Fibroblast of gingiva (primary cell): ENCODE measurements at places on chromosomes 3 and 15.

GRCh38 chr3:37223576-37223975, 49.2 kb upstream of the LRRFIP2 start:
- no peak for DNase-seq

GRCh38 chr3:146896711-146897110, 291.6 kb upstream of the PLSCR5 start:
- DNase-seq, result no peak

GRCh38 chr15:65907661-65908060, 38.4 kb downstream of the RAB11A start:
- no peak for DNase-seq

DNA sequence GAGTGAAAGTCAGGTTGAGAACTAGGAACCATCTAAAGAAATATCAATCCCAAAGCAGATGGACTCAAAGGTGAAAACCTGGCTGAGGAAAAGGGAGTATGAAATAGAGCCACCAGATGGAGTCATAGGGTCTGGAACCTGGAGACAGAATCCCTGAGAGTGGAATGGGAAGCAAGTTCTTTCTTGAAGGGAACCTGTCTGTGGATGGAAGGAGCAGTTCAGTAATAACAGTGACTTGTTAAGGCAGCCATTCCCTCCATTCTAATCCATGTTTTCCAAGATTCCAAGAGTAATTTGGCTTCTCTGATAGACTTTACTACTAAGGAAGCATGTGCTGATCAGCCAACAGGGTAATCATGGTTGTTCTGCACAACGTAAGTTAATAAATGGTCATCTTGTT, 22.5 kb upstream of the AQP9 start:
- DNase-seq, result peak; percentile 21

DNA sequence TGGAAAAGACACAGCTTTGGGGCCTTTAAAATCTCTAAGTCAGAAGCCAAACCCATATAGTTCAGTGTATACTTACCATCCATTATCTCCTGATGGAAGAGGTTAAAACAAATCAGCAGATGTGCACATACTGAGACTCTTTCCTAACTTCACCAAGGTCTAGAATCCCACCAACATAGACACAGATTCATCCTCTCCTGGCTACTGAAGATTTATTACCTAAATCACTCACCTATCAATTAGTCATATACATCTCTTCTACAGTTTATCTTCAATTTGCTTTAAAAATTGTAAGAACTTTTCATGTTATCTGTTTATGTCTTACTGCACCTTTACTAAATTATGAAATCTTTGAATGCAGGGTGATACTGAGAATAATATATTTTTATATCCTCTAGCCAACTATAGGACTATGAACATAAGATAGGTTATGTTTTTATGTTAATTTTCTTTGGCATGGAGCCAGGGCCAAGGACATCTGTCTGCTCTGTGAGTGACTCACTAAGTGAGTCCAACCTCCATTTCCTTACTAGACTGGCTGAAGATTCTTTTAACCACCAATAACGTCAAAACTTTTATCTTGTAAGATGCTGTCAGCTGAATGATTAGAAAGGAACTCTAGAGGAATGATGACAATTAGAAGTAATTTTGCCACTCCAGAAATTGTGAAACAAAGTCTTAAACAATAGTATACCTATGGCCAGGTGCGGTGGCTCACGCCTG, 397.6 kb downstream of the FOXP1 start:
- no peak for DNase-seq

DNA sequence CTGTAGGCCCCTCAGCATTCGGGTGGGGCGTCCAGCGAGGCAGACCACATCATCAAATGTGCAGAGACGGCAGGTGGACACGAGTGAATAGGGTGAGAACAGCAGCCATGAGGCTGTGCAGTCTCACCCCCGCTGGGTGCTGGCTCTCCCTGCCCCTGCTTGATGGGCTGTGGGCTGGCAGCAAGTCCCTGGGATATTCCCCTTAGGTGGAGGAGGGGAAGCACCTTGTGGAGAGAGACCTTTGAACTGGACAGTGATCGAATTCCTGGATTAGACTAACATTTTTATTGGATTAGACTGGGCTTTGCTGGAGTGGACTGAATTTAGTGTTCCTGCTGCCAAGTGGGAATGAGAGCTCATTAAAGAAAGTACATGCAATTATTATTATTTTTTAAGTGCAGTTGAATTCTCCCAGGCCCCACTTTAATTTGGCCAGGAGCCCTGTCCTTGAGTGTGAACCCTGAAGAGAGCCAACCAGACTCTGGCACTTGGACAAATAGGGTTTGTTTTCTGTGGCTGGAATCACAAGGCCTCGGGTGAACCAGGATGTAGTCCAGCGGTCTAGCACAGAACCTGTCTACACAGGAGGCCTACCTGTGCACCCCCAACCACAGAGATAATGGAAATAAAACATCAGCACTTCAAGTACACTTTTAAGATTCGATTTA, 193.1 kb downstream of the ABHD5 start:
- DNase-seq, result no peak

DNA sequence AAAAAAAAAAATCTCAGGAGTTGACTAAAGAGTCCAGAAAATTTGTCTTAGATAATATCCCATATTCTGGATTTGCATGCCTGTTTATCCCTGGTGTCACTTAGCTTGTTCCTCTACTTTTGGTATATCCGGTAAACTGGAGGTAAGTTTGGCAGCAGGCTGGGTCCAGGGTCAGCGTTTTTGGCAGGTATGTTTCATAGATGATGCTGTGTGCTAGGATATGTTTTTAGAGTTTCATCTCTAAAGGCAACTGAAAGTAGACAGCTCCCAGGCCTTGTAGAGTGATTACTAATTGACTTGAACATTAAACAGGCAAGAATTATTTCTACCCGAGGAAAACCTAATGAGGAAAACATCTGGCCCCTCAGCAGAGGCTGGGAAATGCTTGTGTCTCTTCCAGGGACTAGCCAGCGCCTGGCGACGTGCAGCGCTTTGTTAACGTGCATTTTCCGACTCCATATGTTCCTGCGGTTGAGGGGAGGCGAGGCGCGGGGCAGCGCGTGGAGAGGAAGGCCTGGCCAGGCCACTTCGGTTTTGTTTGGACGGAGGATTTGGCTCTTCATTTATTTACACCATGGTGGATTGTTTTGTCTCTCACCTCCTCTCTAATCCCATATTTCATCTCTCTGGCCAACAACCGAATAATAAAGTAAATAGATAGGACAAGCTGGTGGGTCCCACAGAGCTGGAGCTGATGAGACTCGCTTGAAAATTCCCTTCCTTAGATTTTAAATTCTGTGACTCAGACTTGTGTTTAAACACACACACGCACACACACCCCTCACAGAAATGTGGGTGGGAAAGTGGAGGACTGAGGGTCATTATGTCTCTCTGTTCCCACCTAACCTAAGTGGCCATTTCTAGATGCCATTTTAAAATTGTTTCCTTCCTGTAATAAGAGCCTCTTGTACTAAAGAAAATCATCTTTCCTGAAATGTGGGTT, 65.3 kb downstream of the ASB7 start:
- DNase-seq, result peak; percentile 23

- peak; percentile 38 for DNase-seq
Observed at GRCh38 chr3:63967675-63968611, 55.4 kb downstream of the PSMD6 start.

- no peak for DNase-seq
Observed at GRCh38 chr15:98805434-98806274, 157.3 kb downstream of the IGF1R start.

DNA sequence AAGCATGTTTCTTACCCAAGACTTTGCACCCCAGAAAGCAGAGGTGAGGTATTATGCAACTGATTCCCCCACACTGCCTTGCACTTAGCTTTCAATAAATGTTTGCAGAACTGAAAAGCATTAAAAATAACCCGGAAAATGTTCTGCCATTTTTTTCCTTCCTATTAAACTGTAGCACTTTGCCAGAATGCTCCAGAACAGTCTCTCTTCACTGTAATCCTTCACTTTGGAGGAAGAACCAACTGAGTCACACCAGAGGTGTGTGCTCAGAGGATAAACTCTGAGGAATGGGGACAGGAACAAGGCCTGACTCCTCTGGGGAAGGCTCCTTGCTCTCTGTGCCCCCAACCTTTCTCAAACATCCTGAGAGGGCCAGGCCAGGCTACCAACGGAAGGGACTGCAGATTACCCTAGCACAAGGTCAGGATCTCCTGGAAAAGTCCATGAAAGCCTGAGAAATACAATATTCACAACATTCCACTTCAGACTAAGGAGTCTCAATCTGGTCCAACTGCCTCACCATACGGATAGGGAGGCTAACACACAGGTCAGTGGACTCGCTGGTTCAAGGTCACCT, 19.0 kb downstream of the ANP32A start:
- no peak for DNase-seq

DNA sequence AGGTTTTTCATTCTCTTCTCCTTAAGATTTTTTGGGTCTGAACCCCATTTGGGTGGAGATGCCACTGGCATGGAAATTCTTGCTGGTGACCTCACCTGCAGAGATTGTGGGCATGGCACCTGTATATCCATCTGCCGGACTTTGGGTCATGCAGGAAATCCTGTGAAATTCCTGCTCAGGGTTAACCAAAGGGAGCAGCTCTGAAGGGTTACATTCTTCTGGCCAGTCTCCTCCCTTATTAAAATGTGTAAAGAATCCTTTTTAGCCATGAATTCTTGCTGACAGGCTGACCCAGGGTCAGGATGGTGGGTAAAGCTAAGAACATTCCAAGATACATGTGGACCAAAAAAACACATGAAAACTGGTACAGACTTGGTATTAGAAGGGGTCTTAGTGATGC, 27.4 kb downstream of the ARHGEF26 start:
- DNase-seq, result no peak

DNA sequence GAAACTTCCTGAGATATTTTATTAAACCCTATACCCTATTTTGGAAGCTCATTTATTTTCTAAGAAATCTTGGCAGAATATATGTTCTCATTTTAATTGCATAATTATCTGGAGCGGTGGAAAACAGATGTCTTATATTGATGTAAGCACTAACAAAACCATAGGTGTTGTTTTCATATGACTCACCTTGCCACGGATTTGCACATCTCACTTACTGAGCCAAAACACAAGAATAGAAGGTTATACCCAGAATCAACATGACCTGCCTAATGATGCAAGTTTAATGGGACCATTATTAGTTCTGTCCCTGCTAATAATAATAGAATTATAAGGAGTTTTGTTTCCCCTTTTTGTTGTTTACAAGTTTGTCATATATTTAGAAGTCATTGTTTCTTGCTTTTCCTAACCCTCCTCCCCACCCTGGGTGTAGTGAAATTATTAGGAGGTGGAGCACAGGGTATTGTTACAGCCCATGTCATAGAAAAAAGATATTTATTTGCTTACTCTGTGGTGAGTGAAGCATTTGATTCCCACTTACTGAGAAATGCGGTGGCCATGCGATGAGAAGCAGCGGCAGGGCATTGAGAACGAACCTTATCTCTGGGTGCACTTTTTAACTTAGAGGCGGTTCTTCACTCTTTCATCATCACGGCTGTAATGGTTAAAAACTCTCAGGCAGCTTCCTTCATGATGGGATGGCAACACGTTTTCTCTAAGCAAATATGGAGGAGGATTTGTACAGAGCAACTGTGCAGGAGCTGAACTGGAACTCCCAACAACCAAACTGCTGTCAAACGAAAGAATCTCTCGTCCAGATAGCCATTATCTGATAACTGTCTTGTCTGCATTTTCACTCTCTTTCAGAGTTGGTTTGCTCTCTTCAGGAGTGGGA, 521 bp downstream of the IL5RA start:
- no peak for DNase-seq

DNA sequence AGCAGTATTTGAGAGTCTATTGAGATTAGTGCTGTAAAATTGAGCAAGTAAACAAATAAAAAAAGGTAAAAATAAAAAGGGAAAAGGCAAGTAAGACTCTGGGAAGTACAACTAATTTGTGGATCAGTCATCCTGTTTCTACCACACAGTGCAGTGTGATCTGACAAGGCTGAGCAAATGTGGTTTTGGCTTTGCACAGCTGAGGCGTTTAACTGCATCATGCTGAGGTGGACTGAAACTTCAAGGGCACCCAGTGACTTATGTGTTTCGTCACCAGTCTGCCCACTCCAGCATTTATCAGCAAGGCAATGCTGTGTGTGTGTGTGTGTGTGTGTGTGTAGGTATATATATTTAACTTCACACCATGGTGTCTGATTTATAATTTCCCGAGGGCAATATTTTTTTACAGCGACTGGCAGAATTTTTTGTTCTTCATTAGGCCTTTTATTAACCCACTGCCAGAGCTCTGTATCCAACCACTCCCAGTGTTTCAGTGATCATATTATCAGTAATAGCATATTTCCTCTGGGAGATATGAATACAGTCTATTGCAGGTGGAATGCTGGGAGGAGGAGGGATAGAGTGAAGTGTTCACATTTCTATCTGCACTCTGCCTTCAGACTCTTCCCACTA, 131.5 kb upstream of the SATB1 start:
- DNase-seq, result no peak

- DNase-seq, result no peak
Observed at GRCh38 chr3:121595765-121596406, 2.7 kb downstream of the FBXO40 start.

- DNase-seq, result no peak
Observed at GRCh38 chr3:32842531-32842931, 24.7 kb downstream of the TRIM71 start.

DNA sequence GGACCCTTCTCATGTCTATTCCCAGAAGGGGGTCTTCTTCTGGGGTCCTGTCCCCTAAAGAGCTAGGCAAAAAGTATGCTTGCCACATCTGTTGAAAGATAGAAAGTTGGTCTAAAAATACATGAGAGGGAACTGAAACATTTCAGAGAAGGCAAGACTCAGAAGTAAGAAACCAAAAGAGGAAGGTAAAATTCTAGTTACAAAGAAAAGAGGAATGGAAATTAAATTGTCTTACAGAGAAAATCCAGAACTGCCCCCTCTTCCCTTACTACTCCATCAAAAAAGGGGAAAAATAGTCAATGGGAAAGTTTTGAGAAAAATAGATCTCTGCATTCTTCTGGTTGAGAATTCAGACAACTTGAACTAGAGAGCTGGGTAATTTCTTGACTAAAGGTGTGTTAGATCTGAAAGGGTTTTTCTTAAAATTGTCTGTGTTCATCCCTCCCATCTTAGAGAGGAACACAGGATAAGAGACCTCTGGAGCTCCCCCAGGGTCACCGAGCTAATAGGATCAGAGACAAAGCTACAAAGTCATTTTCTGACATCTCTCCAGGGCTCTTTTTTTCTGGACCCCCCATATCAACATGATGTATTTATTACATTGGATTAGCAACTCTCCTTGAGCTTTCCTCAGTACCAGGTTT, 32.3 kb upstream of the CCR2 start:
- no peak for DNase-seq

- no peak for DNase-seq
Observed at GRCh38 chr3:15305359-15305844, 27.0 kb downstream of the SH3BP5 start.

GRCh38 chr3:78871048-78871447, 896.8 kb downstream of the ROBO1 start:
- DNase-seq, result no peak

- DNase-seq, result no peak
Observed at GRCh38 chr15:86588413-86588812, 508.7 kb downstream of the AGBL1 start.

DNA sequence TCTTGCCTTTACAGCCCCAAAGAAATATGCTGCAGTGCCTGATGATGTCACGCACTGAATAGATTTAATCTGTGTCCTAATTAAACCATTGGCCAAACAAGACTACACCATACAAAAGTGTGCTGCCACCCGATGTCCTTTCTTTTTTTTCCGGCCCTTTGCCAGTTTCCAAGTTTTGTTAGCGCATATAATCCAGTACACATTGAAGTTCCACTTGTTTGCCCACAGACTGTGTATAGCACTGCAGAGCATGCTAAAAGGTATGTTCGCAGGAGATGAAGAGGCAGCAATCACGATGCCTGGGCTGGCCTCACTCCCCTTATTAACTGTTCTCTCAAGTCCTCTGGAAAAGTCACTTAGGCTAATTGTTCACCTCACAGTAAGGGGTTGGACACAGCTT, 26.8 kb downstream of the MRPS25 start:
- no peak for DNase-seq
